ENCODE measurements at places on chromosomes 2 and 18.
A peak's percentile ranks its signal among the peaks of the same experiment; 100 is the strongest.

DNA sequence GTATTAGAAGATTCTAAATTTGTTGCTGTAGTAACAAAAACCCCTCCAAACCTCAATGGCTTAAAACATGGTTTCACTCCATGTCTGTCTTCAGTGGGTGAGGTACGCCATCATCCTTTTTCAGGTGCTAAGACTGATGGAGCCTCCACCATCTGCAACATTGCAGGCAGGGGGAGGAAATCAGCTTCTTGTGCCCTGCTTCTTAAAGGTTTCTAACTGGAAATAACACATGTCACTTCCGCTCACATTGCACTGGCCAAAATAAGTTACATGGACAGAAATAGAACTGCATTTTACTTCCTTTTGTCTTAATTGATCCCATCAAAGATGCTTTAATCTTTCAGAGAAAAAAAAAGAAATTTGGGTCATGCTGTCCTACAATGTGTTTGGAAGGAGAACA is 94.1 kb downstream of the GALNT3 start:
- no peak for DNase-seq

DNA sequence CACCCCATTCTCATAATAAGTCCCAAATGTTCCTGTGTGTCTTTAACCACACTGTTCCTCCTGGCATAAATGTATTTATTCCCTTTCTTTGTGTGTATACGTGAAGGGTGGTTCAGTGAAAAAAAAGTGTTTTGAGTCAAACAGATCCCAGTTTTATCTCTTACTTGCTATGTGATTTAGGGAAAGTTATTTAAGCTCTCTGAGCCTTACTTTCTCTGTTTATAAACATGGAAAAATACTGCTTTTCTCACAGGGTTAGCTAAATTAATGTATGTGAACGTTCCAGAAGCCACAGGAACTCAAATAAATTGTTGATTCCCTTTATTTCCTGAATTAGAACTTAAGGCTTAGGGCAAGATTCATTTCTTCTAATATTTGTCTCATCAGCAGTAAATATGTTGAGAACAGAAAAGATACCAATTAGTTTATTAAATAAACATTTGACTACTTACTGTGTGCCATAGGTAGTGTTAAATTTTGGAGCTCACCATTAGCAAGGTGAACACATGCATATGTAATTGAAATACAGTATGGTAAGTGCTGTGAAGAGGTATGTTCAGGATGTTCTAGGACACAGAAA is 33.2 kb downstream of the RALBP1 start:
- DNase-seq: no peak

DNA sequence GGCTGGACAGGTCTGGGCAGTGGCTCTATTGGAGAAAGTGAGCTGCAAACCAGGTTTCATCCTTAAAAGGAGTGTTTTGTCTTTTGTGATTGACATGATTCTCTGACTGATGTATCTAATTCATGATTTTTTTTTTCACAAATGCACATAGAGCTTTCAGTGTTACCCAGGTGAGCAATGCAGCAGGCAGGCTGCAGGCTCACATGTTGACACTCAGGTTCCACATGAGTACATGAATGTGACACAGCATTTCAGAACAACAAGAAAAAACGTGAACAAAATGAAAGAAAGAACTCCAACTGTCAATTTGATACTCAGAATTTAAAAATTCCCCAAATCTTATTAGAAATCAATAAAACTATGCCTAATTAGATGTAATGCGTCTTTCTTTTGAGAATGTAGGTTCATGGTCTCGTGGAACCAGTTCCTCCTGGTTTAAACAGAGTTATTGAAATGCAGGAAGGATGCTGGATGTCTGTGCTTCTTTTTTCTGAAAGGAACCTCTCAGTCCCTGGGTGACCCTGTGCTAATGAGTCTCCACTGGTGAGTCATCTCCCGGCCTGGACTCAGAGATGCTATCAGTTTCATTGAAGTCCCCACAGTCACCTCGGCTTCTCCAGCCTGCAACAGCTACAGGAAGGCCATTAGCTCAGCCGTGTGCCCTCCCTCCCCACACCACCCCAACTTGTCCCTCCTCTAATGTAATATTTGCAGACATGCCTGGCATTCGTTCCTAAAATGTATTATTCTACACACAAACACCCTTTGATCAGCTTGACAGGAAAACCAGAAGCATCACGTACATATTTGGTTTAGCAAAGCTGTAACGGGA is 430.4 kb downstream of the LPIN1 start:
- peak; percentile 71 for DNase-seq

- no peak for DNase-seq
Observed at GRCh38 chr2:85787981-85788340, 34.2 kb downstream of the ATOH8 start.

DNA sequence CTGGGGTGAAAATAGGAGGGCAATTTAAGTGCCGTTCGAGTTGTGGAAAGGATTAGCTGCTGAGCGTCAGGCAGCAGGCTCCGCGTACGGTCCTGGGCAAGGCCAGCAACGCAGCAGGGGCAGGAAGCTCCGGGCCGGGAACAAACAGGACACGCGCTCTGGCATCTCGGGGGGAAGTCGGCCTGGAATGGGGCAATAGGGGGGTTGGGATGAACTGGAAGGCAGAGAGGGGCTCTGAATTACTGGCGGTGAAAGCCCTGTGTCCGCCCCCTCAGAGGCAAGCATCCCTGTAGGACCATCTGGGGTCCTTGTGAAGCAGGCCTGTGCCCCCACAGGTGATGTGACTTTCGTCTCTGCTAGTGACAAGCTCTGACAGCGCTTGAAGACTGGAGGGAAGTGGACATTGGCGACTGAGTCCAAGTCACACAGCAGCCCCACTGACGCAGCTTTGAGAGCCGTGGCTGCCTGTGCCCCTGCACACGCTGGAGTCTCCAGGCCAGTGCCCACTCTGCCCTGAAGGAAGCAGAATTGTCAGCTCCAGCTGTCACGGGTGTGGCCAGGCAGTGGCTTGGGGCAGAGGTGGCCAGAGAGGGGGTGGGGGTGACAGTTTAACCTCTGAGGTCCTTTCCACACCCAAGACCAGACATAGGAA is 22.3 kb downstream of the GPR35 start:
- no peak for DNase-seq

GRCh38 chr2:20585710-20586594 is 64.9 kb downstream of the HS1BP3 start:
- no peak for DNase-seq

GRCh38 chr18:57898506-57899124 is 95.5 kb upstream of the ATP8B1 start:
- DNase-seq: no peak

DNA sequence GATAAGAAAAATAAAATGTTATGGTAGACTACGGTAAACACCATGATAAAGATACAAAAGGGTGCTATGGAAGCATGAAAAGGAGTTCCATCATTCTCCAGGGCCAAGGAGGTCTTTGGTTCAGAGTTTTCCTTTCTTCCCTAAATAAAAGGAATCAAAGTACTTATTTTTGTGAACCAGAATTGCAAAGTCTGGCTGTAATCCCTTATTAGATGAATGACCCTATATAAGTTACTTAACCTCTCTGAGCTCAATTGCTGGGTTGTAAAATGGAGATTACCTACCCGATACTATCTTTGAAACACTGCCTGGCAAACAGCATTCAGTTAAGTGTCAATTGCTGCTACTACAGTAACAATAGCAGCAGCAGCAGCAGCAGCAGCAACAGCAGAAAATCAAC is 90.0 kb downstream of the C2orf74 start:
- DNase-seq: no peak

- DNase-seq: no peak
Observed at GRCh38 chr2:238183821-238184220, 19.7 kb downstream of the ILKAP start.

DNA sequence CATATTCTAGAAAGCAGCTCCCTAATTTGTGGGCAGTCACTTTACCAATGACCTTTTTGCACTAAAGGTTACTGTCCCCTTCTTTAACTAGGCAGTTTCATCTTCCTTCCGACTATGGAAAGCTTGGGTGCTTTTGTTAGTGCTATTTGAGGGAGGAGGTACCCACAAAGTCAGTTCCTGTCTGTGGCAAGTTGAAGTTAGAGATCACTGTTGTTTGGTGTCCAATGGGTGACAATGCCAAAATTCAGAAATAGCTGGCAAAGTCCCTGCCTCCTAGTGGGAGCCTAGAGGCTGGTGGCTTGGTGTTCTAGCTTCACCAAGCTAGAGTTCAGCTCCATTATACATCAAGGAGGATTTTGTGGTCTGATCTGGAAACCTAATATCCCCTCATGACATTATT is 87.1 kb upstream of the PNPT1 start:
- DNase-seq: no peak

GRCh38 chr18:48019557-48020325 is 89.3 kb upstream of the SMAD2 start:
- DNase-seq: peak; percentile 74

DNA sequence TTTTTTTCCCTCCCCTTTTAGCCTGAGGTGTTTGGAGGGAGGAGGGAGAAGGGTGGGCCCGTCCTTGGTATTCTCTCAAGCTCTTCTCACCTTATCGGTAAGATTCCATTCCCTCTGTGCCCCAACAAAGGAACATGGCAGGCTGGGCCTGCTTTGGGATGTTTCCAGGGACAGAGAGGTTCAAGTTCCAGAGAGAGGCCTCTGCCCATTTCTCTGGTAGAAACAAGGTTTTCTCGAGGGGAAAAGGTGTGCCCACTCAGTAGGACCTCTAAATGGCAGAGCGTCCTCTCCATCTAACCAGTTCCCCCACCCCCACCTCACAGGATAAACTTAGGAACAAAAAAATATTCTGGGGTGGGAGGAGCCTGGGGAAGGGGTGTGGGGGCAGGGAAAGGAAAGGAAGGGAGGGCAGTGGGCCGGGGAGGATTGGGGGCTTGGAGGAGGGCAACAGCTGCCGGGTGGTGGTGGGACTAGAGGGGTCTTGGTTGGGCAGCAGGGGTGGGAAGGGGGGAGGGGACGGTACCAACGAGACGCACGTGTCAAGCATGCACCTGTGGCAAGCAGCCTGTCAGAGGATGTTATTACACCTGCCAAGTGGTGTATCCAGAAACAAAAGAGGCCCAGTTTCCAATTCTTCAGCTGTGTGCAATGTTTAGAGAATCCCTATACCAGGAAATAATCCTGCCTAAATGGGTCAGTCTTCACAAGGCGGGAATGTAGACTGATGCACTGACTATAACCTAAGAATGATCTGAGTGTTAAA is 2.1 kb downstream of the PCBP1 start:
- DNase-seq: no peak

DNA sequence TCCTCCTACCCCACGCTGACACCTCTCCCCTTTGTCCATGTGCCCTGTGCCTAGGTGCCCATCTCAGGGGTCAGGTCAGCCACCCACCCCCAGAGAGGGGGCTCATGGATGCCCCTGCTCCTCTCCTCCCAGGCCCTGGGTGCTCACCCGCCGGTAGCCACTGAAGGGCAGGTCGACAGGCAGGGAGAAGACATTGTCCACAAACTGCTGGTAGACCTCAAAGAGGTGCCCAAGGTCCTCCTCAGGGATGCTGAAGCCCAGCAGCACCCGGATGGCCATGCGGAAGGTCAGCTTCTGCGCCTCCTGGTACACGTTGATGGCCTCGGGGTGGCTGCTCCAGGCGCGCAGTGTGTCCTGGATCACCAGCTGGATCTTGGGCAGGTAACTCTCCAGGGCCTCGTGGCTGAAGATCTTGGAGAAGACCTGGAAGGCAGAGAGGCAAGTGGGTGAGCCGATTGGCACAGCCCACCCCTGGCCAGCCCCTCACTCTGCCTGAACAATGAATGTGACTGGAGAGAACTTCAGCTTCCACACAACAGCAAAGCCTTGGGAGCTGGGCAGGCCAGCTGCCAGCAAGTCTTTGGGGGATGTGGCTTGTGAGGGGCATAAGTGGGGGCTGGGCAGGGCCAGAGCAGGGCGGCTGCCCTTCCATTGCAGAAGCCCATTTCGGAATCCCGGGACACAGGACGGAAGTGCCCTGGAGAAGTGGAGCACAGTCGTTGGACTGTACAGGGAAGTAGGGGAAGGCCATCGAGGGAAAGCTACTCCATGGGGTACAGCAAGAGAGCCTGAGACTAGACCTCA is 12.5 kb downstream of the CYP26B1 start:
- DNase-seq: no peak

GRCh38 chr2:160474891-160475787 is 18.5 kb downstream of the RBMS1 start:
- no peak for DNase-seq

DNA sequence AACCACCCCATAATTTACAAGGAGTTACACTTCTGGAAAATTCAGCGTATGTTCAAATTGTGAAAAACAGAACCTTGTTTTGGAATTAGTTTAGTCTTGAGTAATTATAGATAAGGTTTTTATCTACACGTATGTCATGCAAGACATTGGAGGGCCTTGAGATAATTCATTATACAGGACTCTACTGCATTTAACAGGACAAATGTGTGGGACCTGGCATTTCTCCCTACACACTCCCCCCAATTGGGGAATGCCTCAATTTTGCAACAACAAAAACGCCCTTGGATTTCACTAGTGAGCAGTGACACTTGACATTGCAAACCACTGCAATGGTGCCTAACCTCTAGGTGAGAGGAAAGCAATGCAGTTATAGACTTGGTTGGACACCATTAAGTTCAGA is 11.4 kb downstream of the SLC1A4 start:
- peak; percentile 51 for DNase-seq

DNA sequence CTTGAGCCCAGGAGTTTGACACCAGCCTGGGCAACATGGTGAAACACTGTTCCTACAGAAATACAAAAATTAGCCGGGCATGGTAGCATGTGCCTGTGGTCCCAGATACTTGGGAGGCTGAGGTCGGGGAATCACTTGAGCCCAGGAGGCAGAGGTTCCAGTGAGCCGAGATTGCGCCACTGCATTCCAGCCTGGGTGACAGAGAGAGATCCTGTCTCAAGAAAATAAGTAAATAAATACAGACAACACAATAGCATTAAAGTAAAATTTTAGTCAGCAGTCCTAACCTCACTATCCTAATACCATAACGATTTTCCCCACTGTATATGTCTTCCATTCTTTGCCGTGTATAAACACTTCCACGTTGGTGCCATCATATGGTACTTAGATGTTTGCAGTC is 83.0 kb upstream of the MBOAT2 start:
- DNase-seq: no peak

GRCh38 chr18:26961839-26962238 is 96.3 kb upstream of the AQP4 start:
- no peak for DNase-seq

- peak; percentile 23 for DNase-seq
Observed at GRCh38 chr2:177296040-177296439, 31.5 kb upstream of the NFE2L2 start.

GRCh38 chr2:7572450-7572849 is 655.2 kb downstream of the RNF144A start:
- no peak for DNase-seq

DNA sequence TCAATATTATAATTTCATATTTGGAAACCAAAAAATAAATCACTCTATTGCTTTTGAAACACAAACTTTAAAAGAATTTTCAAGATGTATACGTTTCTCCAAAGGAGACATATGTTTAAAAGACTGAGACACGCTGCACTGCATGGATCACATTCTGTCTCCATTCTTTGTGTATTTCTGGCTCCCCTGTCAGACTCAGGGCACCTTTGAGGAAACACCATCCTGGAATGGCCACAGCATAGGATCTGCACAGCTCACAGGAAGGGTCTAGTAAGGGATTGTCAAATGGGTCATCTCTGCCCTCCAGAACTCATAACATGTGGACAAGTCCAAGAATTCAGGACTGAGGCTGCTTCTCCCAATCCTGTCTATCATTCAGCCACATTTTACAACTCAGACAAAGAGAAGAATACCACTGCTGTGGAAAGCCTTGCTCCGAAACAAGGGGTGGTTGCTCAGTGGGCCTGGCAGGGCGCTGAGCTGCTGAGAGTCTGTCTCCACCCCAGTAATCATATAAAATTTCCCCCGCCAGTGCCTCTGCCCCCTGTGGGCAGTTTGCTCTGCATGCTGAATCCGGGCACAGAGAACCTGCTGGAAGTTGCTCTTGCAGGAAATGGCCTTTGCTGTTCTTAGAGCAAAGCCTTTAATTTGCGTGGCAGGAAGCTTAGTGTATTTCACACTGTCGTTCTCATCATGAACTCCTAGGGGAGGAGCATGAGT is 85.3 kb upstream of the KLHL29 start:
- DNase-seq: no peak
